HS-27A (cell line): ENCODE measurements at places on chromosomes 4 and X.

DNA sequence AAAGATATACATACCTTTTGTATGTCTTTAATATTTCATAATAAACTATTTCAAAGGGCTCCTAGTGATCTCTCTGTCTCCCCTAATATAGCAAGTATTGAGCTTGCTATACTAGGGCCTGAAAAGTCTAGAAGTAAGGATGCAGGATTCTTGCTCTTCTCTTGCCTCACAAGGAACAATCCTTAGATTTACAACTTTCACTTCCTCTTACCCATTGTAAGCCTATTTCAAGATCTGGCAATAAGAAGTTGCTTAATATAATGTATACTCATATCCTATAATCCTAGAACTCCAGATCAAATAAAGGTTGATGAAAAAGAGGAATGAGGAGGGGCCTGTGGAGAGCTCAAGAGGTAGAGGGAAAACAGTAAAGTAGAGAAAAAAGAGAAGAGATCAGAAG is 40.8 kb upstream of the CHRDL1 start:
- no peak for DNase-seq

- no peak for DNase-seq
Observed at GRCh38 chrX:149799095-149799714, 17.5 kb downstream of the MAGEA9 start.

GRCh38 chr4:46649390-46649789 is 259.5 kb upstream of the GABRA2 start:
- DNase-seq, result no peak

- DNase-seq, result no peak
Observed at GRCh38 chr4:186657764-186658163, 65.9 kb downstream of the FAT1 start.
